Osteocyte (in vitro differentiated cells): ENCODE measurements at places on chromosomes 6 and 20. TPM values are rescaled to one million over a fixed set of nuclear protein-coding genes. Genes with fewer than 3 reads are reported as not detected.

- H3K36me3 ChIP-seq, result no peaks in the 10 kb centered on the region
- no peak overlapping the region for H3K4me3 ChIP-seq
- peaks cover 20% of the 10 kb centered on the region for H3K4me1 ChIP-seq
- no peaks in the 10 kb centered on the region for H3K27me3 ChIP-seq
- no peak overlapping the region for H3K27ac ChIP-seq
- DNase-seq, result no peak
Observed at GRCh38 chr6:21383450-21384085, 210.0 kb upstream of the SOX4 start.

- no peaks in the 10 kb centered on the region for H3K4me1 ChIP-seq
- DNase-seq, result no peak
- H3K27me3 ChIP-seq, result peaks cover 12% of the 10 kb centered on the region
- no peak overlapping the region for H3K4me3 ChIP-seq
- no peak overlapping the region for H3K27ac ChIP-seq
- H3K36me3 ChIP-seq, result no peaks in the 10 kb centered on the region
Observed at GRCh38 chr20:46240065-46240464, 68.2 kb downstream of the CDH22 start.

MYH7B gene
- 0.18 and 0.86 TPM in 2 replicates for total RNA-seq

GRCh38 chr6:148367411-148368024 is 24.9 kb downstream of the SASH1 start:
- H3K4me3 ChIP-seq, result no peak overlapping the region
- DNase-seq, result peak; percentile 75
- peak overlapping the region; percentile 7 for H3K27ac ChIP-seq
- peaks cover 24% of the 10 kb centered on the region for H3K4me1 ChIP-seq
- H3K27me3 ChIP-seq, result no peaks in the 10 kb centered on the region

CTCFL gene
- total RNA-seq, result not detected in 2 replicates

DNA sequence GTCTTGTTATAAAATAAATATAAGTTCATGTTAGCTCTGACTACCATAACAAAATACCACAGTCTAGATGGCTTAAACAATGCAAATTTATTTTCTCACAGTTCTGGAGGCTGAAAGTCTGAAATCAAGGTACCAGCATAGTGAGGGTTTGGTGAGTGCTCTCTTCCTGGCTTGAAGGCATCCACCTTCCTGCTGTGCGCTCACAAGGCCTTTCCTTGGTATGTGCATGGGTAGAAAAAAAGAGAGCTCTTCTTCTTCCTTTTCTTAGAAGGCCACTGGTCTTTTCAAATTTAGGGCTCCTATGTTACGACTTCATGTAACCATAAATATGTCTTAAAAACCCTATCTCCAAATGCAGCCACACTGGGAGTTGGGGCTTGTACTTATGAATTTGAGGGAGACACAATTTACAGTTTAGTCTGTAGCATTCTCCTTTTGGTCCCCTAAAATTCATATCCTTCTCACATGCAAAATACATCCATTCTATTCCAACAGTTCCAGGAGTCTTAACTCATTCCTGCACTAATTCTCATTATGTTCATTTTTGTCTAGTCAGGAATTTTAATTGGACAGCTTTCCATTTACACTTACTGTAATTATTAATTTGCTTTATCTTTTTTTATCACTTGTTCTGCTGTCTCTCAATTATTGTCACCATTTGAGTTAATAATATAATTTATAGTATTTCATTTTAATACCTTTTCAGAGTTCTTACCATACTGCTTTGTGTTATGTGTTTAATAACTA is 381.9 kb upstream of the EPHA7 start:
- no peaks in the 10 kb centered on the region for H3K27me3 ChIP-seq
- H3K4me3 ChIP-seq, result no peak overlapping the region
- peaks cover 6% of the 10 kb centered on the region for H3K36me3 ChIP-seq
- no peak for DNase-seq

GRCh38 chr6:13006578-13007300 is 290.2 kb downstream of the PHACTR1 start:
- H3K4me1 ChIP-seq, result no peaks in the 10 kb centered on the region
- DNase-seq, result no peak
- H3K27ac ChIP-seq, result no peak overlapping the region

PNISR gene
- 93.9 and 96.5 TPM in 2 replicates for total RNA-seq

GRCh38 chr6:33607126-33607783 is 13.9 kb upstream of the ITPR3 start:
- H3K27ac ChIP-seq, result no peak overlapping the region
- no peaks in the 10 kb centered on the region for H3K27me3 ChIP-seq
- H3K4me1 ChIP-seq, result peaks cover 27% of the 10 kb centered on the region
- no peak for DNase-seq
- no peak overlapping the region for H3K4me3 ChIP-seq

GRCh38 chr6:33547499-33547898 is 32.6 kb downstream of the BAK1 start:
- H3K4me1 ChIP-seq, result peaks cover 2% of the 10 kb centered on the region
- no peak overlapping the region for H3K27ac ChIP-seq
- no peak for DNase-seq

TRIM10 gene
- total RNA-seq, result not detected in 2 replicates

GRM4 gene
- total RNA-seq, result 0.18 and 0.40 TPM in 2 replicates

DNA sequence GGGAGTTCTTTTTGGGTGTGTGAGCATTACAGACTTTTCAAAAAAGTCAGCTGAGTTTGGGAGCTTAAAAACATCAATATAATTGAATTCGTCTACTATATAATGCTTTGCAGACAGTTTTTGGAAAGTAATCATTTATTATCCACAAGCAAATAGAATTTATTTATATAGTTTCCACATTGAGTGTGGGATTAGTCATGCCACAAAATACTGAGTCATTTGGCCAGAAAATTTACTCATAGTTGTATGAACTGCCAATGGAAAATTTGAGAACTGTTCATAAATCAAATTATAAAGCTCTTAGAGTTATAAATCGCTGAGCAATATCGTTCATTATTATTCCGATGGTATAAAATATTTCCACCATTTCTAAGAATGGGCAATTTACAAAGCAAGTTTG is 5.0 kb downstream of the BEND6 start:
- no peak for DNase-seq
- H3K36me3 ChIP-seq, result no peaks in the 10 kb centered on the region
- peaks cover 39% of the 10 kb centered on the region for H3K4me1 ChIP-seq

GRCh38 chr20:2762578-2763131 is 37.8 kb downstream of the CPXM1 start:
- peaks cover 10% of the 10 kb centered on the region for H3K4me1 ChIP-seq
- peaks cover 26% of the 10 kb centered on the region for H3K27me3 ChIP-seq
- no peak overlapping the region for H3K27ac ChIP-seq
- H3K36me3 ChIP-seq, result no peaks in the 10 kb centered on the region
- DNase-seq, result no peak

DNA sequence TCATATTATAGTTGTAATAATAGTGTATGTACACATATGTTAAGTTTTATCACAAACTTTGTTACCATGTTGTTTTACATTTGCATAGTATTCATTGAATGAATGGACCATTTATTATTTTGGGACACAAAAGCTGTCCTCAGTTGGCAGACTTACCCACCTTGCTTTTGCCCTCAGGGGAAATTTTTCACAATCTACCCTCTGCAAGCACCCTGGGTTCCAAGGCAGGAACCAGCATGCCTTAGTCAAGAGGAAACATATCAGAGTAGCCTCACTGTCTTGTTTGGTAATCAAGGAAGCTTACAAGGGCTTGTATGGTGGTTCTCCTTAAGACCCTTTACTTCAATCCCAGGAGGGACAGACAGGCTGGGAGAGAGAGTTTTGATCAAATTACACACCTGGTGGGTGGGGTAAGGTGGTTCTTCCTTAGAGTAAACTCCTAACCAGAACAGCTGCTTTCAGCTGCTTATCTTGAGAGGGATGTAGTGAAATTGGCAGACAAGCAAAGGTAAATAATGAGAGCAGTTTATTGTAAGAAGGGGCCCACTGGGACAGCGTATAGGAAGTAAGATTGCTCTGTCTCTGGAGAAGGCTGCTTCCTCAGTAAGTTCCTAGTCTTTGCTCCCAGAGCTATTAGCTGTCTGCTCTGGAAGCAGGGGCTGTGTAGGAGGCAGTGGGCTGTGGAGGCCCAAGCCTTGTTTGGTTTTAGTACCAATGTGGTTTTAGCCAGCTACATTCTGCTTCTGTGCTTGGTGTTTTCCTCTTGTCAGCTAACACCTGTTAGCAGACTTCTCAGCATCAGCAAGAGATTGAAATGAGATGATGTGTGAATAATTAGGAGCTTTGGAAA is 31.1 kb downstream of the BRPF3 start:
- H3K27ac ChIP-seq, result no peak overlapping the region
- H3K36me3 ChIP-seq, result peaks cover 59% of the 10 kb centered on the region
- H3K27me3 ChIP-seq, result no peaks in the 10 kb centered on the region
- no peaks in the 10 kb centered on the region for H3K4me1 ChIP-seq
- H3K4me3 ChIP-seq, result no peak overlapping the region
- DNase-seq, result no peak

FERMT1 gene
- 0.27 TPM in 1 of 2 replicates, not detected in the other for total RNA-seq

GRCh38 chr20:48567145-48567544 is 260.7 kb downstream of the PREX1 start:
- no peak overlapping the region for H3K4me3 ChIP-seq
- no peak overlapping the region for H3K27ac ChIP-seq
- H3K27me3 ChIP-seq, result peaks cover 47% of the 10 kb centered on the region
- DNase-seq, result no peak

DNA sequence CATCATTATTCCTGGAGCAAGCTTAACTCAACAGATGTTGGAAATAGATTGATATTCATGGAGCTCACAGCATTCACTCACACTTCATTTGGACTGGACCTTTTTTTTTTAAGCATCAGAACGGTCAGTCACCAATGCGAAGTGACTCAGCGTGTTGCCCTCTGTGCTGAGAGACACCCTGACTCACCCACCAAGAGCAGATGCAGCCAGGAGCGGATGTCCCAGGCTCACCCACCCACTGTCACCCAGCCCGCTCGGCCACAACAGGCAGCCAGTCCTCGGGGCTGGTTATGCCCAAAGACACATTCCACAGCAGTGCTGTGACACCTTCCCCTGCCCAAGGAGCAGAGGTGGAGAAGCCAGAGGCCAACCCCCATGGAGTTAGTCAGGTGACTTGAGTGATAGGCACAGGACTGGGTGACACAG is 15.7 kb downstream of the RNASET2 start:
- H3K27ac ChIP-seq, result no peak overlapping the region
- DNase-seq, result no peak
- no peaks in the 10 kb centered on the region for H3K36me3 ChIP-seq
- H3K4me1 ChIP-seq, result no peaks in the 10 kb centered on the region
- H3K27me3 ChIP-seq, result no peaks in the 10 kb centered on the region
- H3K4me3 ChIP-seq, result no peak overlapping the region

DNA sequence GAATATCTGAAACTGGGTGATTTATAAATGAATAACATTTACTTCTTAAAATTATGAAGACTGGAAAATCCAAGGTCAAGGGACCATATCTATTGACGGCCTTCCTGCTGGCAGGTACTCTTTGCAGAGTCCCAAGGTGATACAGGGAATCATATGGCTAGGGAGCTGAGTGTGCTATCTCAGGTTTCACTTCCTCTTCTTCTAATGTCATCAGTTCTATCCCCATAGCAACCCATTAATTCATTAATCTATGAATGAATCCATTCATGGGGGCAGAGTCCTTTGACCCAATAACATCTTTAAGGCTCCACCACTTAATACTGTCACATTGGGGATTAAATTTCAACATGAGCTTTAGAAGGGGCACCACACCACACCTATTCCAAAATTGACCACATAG is 772.0 kb downstream of the HACE1 start:
- no peak for DNase-seq
- no peaks in the 10 kb centered on the region for H3K36me3 ChIP-seq
- no peaks in the 10 kb centered on the region for H3K27me3 ChIP-seq
- no peak overlapping the region for H3K27ac ChIP-seq
- H3K4me1 ChIP-seq, result no peaks in the 10 kb centered on the region
- H3K4me3 ChIP-seq, result no peak overlapping the region

- no peaks in the 10 kb centered on the region for H3K4me1 ChIP-seq
- no peaks in the 10 kb centered on the region for H3K36me3 ChIP-seq
- H3K4me3 ChIP-seq, result no peak overlapping the region
Observed at GRCh38 chr6:1712451-1712850, 102.7 kb downstream of the FOXC1 start.

GRCh38 chr20:54065601-54066038 is 4.8 kb downstream of the BCAS1 start:
- no peaks in the 10 kb centered on the region for H3K36me3 ChIP-seq
- no peaks in the 10 kb centered on the region for H3K27me3 ChIP-seq
- DNase-seq, result no peak
- H3K4me3 ChIP-seq, result no peak overlapping the region
- H3K4me1 ChIP-seq, result no peaks in the 10 kb centered on the region
- H3K27ac ChIP-seq, result no peak overlapping the region

LY6G5B gene
- 14.0 and 17.6 TPM in 2 replicates for total RNA-seq

RCAN2 gene
- 27.9 and 31.3 TPM in 2 replicates for total RNA-seq

DNA sequence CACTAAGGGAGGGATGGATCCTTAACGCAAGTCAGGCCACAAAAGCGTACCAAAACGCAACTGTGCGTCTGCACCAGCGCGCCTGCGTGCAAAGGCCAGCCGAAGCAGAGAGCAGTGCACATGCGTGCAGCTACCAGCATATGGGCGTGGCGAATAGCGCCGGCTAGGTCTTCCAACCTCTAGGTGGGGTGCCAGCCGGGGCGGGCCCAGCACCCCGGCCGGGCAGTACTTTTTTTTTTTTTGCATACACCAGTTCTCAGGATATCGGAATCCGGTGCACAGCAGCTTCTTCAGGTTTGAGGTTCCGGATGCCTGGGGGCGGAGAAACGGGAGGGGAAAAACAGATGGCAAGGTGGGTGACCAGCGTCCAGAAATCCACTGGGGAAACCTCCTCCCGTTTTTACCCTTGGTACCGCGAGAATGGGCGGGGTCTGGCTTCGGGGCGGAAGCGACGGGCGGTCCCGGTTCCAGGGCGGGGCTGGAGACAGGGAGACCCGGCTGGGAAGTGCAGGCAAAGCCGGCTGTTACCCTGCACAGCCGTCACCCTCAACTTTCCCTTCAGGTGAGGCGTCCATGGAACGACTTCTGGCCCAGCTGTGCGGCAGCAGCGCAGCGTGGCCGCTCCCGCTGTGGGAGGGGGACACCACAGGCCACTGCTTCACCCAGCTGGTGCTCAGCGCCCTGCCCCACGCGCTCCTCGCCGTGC is at the start of gene ABCC10:
ABCC10 (plus strand) TSS at position 136 of the 706 bp plus-strand sequence; CDS start at position 574, 438 bp downstream.
- peak within 1 kb of the TSS; percentile 98 for H3K4me3 ChIP-seq
- H3K36me3 ChIP-seq, result peaks cover 3% of the 10 kb centered on the region
- peaks cover under 1% of the 10 kb centered on the region for H3K27me3 ChIP-seq
- peaks cover 17% of the 10 kb centered on the region for H3K4me1 ChIP-seq

DNA sequence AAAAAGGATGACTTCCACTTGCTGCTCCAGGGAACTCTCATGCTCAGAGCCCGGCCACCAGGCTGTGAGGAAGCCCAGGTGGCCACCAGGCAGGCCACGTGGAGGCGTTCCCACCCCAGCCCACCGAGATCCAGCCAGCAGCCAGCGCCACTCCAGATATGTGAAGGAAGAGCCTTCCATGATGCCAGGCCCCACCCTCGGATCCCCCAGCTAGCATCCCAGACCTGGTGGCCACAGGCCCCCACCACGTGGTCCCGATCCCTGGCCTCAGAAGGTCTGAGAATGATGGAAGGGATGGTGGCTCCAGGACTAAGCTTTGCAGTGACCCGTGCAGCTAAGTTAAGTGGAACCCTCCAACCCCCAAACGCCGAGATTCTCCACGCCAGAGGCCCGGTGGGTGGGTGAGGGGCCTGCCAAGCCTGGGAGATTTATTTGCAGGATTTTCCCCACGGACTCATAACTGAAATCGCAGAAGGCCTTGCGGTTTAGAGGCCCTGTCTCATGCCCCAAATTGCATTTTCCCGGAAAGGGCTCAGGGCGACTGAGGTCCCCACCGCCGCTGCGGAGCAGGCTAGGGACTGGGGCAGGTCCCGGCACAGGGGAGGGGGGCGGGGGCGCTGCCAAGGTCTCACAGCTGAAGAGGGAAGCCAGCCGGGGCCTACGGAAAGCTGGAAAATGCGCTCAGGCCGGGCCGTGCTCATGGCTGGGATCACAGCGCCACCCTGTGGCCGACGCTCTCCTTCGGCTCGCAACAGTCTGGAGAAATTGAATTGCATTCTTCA is 31.1 kb upstream of the CST7 start:
- peaks cover 11% of the 10 kb centered on the region for H3K4me1 ChIP-seq
- no peaks in the 10 kb centered on the region for H3K36me3 ChIP-seq
- H3K27me3 ChIP-seq, result peaks cover 27% of the 10 kb centered on the region
- H3K4me3 ChIP-seq, result no peak overlapping the region
- H3K27ac ChIP-seq, result no peak overlapping the region
